HFFc6 (cell line): ENCODE measurements at places on chromosomes 12 and 14.

- DNase-seq = peak; percentile 47
Observed at GRCh38 chr14:52871606-52872005, 79.2 kb downstream of the FERMT2 start.

GRCh38 chr12:39402922-39403321 is 40.0 kb downstream of the KIF21A start:
- DNase-seq = no peak

GRCh38 chr14:100592972-100593371 is 5.8 kb upstream of the BEGAIN start:
- DNase-seq = no peak

DNA sequence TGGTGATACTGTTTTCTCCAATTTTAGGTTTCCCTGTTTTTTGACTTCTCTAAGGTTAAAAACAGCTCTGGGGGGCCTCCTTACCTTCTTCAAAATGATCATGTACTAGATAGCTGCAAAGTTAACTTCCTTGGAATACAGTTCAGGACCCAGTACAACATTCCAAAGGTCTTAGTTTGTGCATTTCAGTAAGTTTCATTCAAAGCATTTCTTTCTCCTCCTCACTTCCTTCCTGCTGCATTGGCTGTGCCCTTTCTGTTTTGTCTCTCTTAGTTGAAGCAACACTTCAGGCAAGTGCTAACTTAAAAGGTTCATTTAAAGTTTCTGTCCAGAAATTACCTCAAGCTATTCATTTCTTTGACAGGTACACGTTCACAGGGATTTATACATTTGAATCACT is 95.7 kb downstream of the SCN8A start:
- DNase-seq = peak; percentile 23

DNA sequence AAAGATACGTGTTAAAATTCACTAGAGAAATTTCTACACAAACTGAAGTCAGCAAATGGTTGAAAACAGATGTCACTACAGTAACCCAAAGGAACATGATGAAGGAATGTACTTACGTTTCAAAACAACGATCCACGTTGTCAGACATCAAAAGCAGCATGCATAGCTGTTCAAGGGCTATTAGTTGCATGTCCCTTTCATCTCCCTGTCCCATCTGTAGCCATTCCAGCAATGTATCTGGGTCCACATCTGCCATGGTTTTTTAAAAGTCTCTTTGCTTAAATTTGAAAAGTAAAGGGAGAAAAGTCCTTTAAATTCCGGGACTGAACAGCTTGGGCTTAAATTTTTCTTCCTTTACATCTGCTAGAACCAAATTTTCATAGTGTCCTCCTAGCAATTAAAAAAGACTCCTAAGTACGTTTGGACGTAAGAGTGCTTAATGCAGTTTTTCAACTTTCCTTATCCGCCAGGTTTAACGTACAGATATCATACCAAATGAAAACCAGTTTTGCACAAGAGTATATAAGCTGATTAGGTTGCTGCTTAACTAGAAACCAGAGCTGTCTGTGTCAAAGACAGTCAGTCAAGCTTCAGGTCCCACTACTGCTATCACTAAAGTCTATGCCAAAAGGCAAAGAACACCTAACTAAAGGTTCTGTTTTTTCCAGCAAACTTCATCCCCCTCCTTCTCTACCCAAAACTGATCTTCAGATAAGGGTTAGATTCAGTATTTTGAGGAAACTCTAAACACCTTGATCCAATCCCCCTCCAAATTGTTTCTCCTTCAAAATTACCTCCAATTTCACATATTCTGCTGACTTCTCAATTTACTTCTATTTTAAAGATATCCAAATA is 1.7 kb downstream of the HECTD1 start:
- peak; percentile 65 for DNase-seq

GRCh38 chr14:23937203-23937602 is 16.4 kb upstream of the DHRS4 start:
- no peak for DNase-seq

- DNase-seq = no peak
Observed at GRCh38 chr12:20604408-20605067, 90.6 kb upstream of the SLCO1C1 start.

GRCh38 chr12:66195242-66195641 is 6.2 kb downstream of the IRAK3 start:
- DNase-seq = no peak
